Activated effector memory CD4-positive, alpha-beta T cell treated with Interleukin-2 at 50 U/mL for 16 hours (primary cell): ENCODE measurements at places on chromosomes 4 and X.
A peak's percentile ranks its signal among the peaks of the same experiment; 100 is the strongest.

DNA sequence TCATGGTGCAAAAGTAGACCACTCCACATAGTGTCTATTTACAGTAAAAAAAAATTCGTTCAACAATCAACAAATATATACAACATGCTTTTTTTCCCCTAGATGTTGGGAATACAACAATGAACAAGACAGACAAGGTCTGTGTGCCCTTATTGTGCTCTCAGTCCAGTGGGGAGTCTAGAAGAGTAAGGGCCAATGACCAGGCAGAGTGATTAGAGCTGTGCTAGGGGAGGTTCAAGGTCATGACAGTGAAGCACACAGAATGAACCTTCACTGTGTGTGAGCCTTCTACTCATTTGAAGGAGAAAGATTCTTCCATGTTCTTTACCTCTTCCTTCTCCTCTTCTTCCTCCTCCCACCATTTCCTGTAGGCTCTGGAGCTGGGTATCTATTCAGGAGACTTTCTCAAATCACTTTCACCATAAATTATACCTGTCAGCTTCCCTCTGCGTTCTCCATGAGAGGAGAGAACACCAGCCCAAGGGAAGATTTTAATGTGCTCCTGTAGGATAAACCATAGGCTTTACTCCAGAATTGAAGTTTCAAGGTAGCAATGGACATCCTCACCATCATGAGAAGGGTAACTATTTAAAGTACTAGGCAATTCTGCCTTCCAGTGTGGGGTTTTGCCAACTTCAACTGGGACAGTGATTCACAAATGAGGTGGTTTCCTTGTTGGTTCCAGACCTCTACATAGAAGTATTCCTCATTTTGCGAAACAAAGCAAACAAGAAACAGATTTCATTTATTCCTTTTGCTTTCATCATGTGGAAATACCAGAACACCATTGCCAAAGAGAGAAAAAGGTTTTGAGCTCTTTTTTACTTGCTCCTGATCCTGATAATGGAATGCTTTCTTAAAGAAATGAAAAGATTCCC lies 246.9 kb upstream of the GPC4 start:
- no peak for DNase-seq

DNA sequence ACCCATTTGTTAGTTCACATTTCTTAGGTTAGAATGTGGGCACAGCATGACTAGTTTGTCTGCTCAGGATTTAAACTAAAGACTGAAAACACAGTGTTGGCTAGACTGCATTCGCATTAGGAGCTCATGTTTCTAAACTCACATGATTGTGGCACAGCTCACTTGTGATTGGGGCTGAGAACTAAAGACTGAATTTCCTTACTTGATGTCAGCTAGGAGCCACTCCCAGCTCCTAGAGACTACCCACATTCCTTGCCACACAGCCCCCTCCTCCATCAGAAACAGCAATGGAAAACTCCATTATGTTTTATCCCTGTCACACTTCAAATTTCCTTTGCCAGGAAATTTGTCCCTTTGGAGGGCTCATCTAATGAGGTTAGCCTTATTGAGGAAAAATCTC lies 170.2 kb upstream of the NUDT6 start:
- no peak for DNase-seq

GRCh38 chrX:47143894-47144625 lies 442 bp downstream of the NDUFB11 start:
- no peak for DNase-seq

GRCh38 chr4:69156913-69157312 lies 57.6 kb downstream of the UGT2B11 start:
- no peak for DNase-seq

- no peak for DNase-seq
These were observed 34.1 kb downstream of the ADH5 start for GRCh38 chr4:99054428-99054994.

GRCh38 chr4:70927502-70928137 lies 25.5 kb downstream of the MOB1B start:
- no peak for DNase-seq

GRCh38 chrX:54093159-54093558 lies 48.9 kb upstream of the PHF8 start:
- no peak for DNase-seq

DNA sequence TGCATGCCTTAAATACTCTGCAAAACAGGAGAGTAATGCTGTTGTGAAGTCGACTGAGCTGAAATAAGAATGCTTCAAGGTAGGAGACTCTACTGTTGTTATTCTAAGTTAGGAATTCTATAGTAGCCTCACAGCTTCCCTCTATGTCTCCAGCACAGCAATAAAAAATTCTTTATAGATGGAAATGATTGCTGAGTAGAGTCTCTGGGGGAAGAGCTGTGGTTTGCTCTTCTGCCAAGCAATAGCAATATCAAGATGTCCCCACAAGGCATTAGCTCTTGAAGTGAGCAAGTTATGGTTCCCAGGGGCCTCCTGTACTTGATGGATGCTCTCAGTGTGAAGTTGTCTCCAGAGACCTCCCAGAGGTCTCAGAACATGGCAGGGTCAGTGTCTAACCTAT lies 880.6 kb upstream of the FRG1 start:
- DNase-seq, result no peak

DNA sequence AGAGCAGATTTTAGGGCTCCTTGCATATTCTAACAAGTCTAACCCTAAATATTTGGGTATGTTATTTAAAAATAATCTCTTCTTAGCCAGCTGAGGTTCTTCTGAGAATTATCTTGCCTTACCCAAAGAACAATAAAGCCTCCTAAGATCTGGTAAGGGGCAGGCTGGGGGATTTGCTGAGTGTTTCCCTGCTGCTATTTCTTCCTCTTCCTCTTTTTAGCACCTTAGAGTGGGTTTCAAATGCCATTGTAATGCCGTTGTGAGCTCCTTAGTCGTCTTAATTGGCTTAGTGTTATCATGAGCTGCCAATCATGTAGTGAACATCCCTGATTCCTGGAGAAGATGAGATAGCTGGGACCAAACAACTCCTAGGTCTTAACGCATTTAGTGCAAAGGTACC lies 15.4 kb downstream of the STOX2 start:
- DNase-seq, result no peak

- DNase-seq, result no peak
These were observed 50.8 kb upstream of the SETD7 start for GRCh38 chr4:139606579-139607501.

DNA sequence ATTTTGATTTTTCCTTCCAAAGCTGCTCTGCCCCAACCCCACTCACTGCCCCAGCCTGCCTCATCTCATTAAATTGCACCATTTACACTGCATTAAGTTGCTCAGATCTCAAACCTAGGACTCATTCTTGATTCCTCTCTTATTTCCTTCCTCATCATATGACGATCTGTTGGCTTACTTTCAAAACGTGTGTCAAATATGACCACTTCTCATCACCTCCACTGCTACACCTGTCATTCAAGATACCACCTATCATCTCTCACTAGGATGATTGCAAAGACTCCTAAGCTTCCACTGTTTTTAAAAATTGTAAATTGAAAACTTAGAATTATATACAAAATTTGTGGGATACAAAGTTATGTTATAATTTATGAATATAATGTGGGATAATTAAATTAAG lies 147.1 kb downstream of the DCK start:
- no peak for DNase-seq

DNA sequence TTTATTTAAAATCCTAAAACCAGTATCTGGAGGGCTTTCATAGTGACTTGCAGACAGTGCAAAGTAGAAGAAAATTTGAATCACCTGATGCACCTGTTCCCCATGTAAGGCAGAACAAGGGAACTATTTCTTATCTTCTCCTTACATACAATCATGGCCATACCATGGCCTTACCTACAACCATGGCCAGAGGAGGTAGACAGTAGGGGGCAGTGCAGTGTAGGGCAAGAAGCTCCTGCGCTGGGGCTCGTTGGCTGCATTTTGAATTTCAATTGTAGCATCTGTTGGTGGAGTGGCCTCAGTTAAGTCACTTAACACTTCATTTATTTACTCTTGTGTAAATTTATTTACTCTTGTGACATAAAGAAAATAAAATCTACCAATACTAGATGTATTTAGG lies 33.0 kb downstream of the GALNTL6 start:
- no peak for DNase-seq

GRCh38 chr4:38662522-38663089 lies 1.4 kb upstream of the KLF3 start:
- no peak for DNase-seq

GRCh38 chrX:10152086-10152485 lies 4.7 kb upstream of the CLCN4 start:
- no peak for DNase-seq

DNA sequence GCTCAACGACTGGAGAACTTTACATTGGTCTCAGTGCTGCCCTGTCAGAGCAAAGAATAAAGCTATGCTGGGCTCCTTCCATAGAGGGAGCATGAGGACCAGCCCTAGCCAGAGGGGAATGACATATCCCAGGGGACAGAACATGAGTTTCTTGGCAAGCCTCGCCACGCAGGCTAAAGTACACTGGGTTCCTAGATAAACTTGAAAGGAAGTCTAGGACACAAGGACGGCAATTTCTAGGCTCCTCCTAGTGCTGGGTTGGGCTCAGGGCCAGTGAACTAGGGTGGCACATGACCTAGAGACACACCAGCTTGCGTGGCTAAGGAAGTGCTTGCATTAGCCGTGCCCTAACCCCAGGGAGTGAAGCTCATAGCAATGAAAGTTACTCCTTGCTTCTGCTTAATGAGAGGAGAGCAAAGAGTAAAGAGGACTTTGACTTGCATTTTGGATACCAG lies 141.0 kb downstream of the MAB21L2 start:
- no peak for DNase-seq

- no peak for DNase-seq
These were observed 810 bp downstream of the SPRY1 start for GRCh38 chr4:123397144-123398065.

DNA sequence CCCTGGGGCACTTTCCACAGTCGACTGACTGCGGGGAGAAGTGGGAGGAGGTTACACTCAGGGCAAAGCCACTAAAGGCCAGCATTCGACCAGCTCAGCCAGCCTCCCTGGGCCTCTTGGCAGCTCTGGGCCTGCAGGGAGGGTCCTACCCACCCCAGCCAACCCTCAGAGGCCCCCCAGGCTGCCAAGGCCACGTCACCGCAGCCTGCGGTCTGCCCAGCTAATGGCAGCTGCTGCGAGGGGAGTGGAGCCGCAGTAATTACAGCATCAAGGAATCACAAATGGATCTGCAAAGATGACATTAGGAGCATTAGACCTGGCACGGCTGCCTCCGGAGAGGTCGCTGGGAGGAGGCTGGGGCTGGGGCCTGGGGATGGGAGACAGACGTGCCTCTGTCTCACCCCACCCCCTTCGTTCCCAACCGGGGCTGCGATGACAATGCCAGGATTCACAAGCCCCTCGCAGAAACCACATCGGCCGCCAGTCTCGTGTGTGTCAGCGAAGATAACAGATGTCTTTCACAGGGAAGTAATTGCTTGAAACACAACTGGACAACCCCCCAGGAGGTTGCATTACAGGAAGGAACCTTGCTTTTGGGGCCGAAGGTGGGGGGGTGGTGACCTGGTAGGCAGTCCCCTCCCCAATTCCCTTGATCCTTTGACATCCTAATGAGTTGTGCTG lies 367.6 kb downstream of the BCOR start:
- DNase-seq, result no peak

DNA sequence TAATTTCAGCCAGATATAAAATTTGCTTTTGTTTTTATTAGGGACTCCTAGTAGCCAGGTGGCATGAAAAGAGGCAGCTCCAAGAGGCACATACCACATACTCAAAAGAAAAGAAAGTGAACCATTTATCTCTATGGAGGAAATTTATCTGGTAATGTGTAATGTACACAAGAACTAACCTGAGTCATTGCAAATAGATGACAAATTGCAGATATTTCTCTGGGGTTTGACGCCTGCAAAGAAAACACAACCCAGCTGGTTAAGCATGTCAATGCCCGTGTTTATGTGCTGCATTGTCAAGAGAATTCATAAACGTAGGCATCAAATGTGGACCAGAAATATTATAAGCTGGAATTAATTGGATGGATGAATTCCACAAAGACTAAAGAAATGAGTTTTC lies 46.9 kb upstream of the PHKA2 start:
- no peak for DNase-seq

DNA sequence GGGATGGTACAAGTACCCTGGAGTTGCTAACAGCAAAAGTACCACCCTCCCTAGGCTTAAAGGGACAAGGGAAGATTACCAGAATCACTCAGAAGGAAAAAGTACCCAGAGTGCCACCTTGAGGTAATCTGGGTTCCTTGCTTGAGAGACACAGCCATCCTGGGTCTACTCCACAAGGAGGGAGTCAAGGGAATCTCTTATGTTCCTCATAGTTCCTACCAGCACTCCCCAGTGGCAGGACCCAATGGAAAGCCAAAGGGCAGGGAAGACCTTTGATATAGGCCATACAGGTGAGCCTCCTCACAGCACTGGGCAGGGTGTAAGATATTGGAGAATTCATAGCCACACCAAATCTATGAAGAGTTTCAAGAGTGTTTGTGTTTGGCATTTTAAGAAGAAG lies 5.7 kb downstream of the IL2 start:
- DNase-seq, result peak; percentile 5

DNA sequence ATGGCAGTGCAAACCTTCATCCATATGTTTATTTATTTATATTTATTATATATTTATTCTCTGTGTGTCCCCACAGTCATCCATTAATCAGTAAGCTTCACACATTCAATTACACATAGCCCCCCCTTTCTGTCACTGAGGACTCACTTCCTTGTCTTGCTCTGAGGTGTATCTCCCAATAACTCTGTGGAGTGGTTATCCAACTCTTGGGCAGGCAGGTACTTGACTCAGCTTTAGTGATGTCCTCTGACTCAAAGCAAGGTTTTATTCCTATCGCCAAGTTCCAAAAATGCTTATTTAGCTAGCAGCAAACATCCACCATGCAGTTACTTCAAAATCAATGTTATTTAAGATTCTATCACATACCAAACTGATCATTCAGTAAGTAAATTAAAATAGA lies 25.2 kb upstream of the NDP start:
- DNase-seq, result no peak

DNA sequence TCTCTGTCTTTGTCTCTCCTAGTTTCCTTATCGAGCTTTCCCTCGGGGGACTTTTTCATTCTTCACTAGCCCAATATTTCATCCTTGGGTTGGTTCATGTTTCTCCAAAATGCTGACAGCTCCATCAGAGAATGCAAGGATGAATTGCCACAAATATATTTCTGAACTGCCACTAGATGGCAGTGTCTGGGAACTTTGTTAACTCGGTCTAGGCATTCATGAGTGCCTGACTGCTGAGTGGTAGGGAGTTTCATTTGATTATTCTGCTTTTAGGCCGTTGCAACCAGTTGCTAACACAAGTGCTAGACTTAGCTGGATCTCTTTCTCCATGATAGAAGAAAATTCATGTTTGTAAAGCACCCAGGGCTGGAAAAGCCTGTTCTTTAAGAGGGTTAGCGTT lies 73.5 kb upstream of the RAP2C start:
- DNase-seq, result no peak

DNA sequence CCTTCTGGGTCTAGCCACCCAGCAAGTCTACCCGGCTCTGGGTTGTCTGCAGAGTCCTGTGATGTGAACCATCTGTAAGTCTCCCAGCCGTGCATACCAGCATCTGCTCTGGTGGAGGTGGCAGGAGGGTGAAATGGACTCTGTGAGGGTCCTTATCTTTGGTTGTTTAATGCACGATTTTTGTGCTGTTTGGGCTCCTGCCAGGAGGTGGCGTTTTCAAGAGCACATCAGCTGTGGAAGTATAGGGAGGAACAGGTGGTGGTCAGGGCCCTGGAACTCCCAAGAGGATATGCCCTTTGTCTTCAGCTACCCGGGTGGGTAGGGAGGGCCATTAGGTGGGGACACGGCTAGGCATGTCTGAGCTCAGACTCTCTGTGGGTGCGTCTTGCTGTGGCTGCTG lies 66.5 kb upstream of the ZFP42 start:
- no peak for DNase-seq

- DNase-seq, result no peak
These were observed 64.2 kb downstream of the TET2 start for GRCh38 chr4:105210916-105211315.

- DNase-seq, result peak; percentile 34
These were observed 23.4 kb downstream of the CCNI start for GRCh38 chr4:77052352-77052751.
